Bone marrow (tissue), 2 donors: ENCODE measurements at places on chromosomes 12 and 14.

DNA sequence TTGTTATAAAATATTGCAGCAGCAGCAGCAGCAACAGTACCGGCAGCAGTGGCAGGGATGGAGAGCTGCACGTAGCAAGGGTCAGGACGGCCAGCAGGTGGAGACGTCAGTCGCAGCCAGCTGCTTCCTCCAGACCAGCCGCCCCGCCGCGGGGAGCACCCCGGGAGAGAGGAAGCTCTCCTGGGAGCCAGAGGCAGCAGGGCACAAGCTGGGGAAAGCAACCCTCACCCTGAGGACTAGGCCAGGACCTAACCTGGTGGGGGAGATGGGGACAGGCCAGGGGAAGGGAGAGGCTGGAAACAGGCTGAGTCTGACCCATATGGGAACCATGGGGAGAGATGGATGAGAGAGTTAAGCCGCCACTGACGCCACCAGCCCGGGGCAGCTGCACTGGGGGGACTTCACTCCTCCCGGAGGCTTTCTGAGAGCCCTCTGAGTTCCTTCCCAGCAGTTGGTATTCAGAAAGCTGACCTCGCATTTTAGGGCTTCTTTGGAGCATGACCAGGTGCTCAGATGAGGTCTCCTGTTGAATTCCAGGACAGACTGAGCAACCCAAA, 56.3 kb downstream of the SPTB start:
- peak; percentile 12 for DNase-seq

- no peak for DNase-seq
These were observed 116.6 kb upstream of the C14orf180 start for GRCh38 chr14:104462651-104463630.

- no peak for DNase-seq
These were observed 252.4 kb upstream of the CPNE8 start for GRCh38 chr12:39157696-39158342.

- no peak for DNase-seq
These were observed 120.5 kb downstream of the DIP2B start for GRCh38 chr12:50625029-50625925.

- no peak for DNase-seq
These were observed 599 bp upstream of the CPSF6 start for GRCh38 chr12:69238589-69239351.
